ENCODE measurements at places on chromosomes 2 and 18.

DNA sequence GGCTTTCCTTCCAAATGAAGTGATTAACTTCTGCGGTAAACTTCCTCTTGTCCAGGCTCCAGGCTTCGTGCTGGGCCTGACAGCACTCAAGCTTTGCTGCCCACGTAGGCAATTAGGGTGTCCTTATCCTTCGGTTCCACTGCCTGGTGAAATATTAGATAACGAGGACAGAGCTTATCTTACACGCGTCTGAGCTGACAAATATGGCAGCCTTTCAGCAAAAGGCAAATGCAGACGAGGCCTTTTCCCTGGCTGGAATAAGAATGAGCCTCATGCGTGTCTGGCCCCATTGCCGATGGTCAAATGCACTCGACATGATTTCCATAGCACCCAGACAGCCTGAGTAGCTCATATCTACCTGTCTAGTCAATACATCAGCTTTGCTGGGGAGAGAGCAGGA, 141.5 kb downstream of the FAM210A start:
- no peak for DNase-seq

DNA sequence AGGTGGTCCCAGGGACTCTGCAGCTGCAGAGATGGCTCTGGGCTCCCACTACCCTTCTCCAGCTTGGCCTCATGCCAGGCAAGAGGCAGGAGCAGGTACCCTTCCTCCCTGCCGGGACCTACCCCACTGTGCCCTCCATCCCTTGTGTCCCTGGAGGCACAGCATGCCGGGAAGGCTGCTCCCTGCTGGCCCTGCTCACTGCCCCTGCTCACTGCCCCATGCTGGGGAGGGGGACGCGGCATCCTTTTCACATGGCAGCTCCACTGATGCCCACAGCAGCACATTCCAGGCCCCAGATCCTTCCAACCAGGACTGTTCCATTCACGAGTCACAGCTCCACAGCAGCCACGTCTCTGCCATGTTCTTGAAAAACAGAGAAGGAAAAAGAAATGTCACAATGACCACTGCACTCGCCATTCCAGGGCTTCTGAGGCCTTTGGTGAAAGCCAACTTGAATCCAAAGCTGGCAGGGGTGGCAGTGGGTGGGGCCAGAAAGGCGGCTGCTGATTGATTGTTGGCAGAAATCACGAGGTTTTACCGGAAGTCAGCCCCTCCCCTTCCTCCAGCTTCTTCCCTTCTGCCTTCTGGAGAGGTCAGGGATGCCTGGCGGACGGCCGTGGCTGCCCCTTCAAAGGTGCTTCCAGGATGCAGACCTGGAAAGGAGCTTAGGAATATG, 268.0 kb downstream of the CYP26B1 start:
- DNase-seq, result no peak

DNA sequence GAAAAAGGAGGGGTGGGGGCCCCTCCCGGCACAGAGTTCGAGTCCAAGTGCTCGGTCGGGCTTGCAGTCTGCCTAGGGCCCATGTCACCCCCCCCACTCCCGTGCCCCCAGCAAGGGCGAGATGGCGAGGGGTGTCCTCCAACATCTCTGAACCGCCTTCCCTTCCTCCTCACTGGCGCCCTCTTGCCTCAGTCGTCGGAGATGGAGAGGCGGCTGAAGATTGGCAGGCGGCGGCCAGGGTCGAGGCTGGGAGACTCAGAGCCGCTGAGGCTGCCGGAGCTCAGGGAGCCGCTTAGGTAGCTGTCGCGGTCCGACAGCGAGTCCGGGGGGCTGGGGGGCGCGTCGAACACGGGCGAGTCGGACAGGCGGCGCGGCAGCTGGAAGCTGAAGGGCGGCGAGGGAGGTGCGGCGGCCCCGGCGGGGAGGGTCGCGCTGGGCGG, 2.3 kb downstream of the ZFP36L2 start:
- DNase-seq, result peak; percentile 55

DNA sequence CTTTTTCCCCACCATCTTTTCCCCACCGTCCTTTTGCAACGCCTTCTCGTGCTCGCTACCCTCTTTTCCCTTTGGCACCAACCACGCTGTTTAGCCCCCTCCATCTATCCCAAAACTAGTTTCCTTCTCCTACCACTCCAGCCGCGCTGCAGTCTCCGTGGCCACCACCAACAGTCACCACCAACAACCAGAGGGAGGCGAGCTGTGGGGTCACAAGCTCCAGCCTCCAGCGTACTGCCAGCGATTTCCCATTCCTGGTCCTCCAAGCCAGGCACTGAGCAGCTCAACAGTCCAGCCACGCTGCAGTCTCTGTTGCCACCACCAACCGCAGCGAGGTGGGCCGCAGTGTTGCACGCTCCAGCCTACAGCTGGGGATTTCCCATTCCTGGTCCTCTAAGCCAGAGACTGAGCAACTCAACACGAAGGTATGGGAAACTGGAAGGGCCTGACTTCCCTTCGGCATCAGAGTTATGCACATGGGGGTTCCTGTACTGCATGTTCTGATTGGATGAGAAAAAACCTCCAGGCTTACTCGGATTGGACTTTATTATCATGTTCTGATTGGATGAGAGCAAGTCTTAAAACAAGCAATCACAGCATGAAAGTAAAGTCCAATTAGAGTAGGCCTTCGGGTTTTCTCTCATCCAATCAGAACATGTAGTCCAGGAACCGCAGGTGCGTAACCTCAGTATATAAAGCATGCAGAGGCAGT, 42.3 kb upstream of the IMP4 start:
- DNase-seq, result no peak

- DNase-seq, result no peak
Measured at GRCh38 chr18:25308381-25308780, 43.6 kb downstream of the ZNF521 start.

DNA sequence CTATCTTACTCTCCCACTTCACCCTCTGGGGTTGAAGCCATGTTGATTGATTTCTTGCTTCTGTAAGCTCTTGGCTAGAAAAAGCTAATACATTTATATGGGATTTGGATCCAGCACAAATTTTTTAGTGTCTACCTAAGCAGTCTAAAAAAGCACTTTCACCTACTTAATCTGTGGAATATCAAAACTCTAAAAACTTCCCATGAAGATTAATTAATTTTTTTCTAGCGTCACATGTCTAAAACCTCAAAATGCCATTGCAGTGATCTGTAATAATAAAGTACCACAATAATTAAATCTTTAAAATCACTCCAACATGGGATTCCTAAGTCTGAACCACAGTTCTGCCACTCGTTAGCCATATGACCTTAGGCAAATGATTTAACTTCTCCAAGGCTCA, 180.1 kb downstream of the EN1 start:
- DNase-seq, result no peak

DNA sequence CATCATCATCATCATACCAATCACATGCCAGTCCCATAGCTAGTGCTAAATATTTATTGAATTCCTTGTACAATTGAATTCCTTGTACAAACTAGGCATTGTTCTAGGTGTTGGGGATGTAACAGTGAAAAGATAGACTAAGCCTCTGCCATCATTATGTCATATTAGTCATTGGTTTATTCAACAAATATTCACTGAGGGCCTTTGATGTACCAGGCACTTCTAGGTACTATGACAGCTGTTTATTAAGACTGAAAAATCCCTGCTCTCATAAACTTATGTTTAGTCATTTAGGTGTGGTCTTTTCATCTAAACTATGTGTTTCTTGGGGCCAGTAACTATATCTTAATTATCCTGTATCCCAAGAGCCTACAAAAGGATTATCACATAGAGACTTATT, 412.3 kb upstream of the ETAA1 start:
- no peak for DNase-seq

DNA sequence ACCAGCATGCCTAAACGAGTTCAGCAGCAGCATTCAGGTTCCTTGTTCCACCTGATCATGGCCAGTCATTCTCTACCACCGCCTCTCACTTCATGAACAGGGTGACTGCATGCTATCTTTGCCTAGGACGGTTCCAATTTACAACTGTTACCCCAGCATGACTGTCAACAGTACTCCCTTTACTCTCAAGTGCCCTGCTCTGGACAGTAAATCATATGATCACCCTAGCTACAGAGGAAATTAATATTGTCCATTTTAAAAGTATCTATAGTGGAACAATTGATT, 25.7 kb downstream of the MGAT4A start:
- no peak for DNase-seq

- no peak for DNase-seq
Measured at GRCh38 chr2:128612628-128613027, 294.0 kb upstream of the HS6ST1 start.

DNA sequence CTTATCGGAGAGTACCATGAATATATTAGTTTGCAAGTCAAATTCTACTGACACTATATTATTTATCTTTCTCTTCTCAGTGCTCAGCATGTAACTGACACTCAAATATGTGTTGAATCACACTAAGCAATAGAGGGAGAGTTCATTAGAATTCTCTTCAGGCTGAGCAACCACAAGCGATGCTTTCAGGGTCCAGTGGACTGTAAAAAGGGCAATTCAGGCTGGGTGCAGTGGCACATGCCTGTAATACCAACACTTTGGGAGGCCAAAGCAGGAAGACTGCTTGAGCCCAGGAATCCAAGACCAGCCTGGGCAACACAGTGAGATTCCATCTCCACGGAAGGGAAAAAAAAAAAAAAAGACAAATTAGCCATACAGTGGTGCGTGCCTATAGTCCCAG, 16.3 kb downstream of the PDE6D start:
- DNase-seq, result no peak

GRCh38 chr18:58525517-58525916, 103.4 kb downstream of the ALPK2 start:
- no peak for DNase-seq

DNA sequence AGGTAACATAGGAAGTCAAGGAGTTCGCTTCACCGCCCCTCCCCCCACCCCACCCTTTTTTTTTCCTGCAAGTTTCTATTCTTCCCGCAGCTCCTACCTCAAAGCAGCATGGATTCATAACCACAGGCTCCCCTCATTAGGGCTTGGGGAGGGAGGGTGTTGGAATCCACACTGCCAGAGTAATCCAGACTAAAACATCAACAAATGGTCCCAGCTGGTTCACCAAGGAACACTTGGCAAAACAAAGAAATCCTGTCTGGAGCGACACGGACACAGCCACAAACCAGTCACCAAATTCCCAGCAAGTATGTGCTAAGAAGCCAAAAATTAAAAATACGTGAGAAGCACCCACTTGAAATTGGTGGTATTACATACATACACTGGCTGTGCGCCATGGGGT, 106.9 kb upstream of the PPP1CB start:
- DNase-seq, result no peak

- no peak for DNase-seq
Measured at GRCh38 chr2:171807119-171807518, 86.9 kb downstream of the SLC25A12 start.

DNA sequence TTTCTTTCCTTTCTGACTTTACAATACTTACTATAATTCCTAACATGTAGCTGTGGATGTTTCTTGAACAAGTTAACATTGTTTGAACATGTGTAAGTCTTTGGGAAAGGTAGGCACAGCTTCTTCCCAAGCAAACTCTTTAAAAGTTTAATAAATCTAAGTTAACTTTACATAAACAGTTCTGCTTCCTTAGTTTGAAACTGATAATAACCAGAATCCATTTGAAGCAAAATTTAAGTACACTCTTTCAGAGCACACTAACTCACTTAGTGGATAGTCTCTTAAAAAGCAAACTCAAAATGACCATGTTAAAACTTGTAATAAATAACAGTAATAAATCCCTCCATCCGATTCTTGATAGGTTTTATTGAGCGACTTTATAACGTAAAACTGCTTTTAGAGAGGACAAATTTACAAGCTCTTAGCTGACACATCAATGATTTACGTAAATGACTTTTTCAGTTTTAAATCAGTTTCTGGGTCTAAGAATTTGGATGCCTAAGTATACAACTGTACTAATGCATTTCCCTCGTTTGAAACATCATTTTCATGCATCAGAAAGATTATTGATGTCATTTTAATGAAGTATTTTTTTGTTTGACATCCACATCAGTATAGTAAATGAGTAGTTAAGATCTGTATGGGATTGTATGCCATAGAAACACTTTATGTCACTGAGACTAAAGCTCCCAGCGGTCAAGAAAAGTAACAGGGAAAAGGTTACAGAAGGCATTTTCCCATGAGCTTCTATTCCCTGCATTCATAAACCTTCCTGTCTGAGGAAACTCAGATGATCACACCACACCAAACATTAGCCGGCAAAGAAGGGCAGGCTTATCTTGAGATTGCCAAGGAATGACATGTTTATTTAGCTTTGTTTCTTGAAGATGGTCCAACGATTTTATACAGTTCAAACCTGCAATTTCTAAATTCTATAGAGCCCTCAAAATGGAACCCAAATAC, 67.5 kb downstream of the PDE1A start:
- no peak for DNase-seq

DNA sequence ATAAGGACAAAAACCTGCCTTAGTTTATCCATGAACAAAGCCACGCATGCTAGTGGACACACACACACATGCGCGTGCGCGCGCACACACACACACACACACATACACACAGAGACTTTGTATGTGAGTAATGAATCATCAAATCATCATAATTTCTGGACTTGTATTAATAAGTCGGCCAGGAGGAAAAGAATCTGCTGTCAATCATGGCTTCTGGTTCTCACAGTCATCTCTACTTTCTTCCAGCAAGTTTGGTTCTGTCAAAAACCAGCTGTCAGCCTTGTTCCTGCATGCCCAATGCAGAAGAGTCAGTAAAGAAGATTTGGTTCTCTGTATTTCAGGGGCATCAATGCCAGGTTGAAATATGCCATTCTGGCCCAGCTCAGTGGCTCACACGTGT, 1.1 kb upstream of the TTR start:
- DNase-seq, result no peak

- DNase-seq, result no peak
Measured at GRCh38 chr2:41375901-41376300, 671.9 kb upstream of the PKDCC start.

- DNase-seq, result no peak
Measured at GRCh38 chr2:102832789-102833188, 71.0 kb downstream of the TMEM182 start.

- no peak for DNase-seq
Measured at GRCh38 chr2:180174580-180174979, 167.5 kb upstream of the CWC22 start.
